ENCODE measurements at places on chromosomes 1 and 21. TPM values are rescaled to one million over a fixed set of nuclear protein-coding genes. Genes with fewer than 3 reads are reported as not detected.

GRCh38 chr1:10074852-10075730 lies 42.3 kb downstream of the UBE4B start:
- peak; percentile 60 for DNase-seq

GRCh38 chr1:162756523-162756922 lies 34.0 kb upstream of the HSD17B7 start:
- peak; percentile 24 for DNase-seq

GRCh38 chr1:29264773-29265389 lies 28.6 kb downstream of the PTPRU start:
- peak; percentile 83 for DNase-seq

GRCh38 chr1:2145946-2146835 lies 48.4 kb downstream of the FAAP20 start:
- no peak for DNase-seq

GRCh38 chr21:43740497-43741156 lies 21.7 kb downstream of the PDXK start:
- DNase-seq: no peak

- DNase-seq: peak; percentile 83
Observed at GRCh38 chr1:234614081-234614489, 4.1 kb upstream of the IRF2BP2 start.

GRCh38 chr1:188888386-188888785 lies 1589.3 kb downstream of the BRINP3 start:
- DNase-seq: peak; percentile 0

Gene LELP1
- total RNA-seq: not detected

Gene HAO2
- not detected for total RNA-seq
